PC-9 (cell line): ENCODE measurements at places on chromosomes 3 and 15. TPM values are rescaled to one million over a fixed set of nuclear protein-coding genes. Genes with fewer than 3 reads are reported as not detected.

DZIP1L gene
- total RNA-seq: 2.3 and 6.1 TPM in 2 replicates

AGBL1 gene
- total RNA-seq: not detected in 2 replicates

MKRN3 gene
- total RNA-seq: 26.1 and 28.0 TPM in 2 replicates

DNA sequence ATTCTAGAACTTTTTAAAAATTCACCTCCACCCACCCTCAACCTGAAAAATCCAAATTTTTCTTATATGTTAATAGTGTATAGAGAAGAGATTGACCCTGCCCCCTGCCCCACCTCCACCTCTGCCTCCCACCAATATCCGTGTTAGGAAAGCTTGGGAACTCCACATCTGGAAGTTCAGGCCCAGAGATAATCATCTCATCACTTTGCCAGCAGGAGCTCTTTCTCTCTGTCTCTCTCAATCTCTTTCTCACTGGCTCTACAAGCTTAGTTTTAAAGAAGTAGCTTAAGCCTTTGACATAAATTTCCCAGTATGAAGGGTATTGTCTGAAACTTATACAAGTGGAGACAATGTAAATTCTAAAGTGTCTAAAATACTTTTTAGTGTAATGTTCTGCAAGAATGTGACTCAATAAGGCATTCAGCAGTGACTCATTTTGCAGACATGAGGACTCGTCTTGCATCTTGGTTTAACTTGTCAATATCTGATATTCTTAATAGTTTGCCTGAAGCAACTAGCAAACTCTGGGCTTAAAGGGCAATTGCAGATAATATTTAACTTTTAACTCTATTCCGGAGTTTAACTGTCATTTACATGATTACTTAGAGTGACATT is 299.8 kb upstream of the EPHA3 start:
- no peak for DNase-seq

- no peak for DNase-seq
Measured at GRCh38 chr3:124765197-124765840, 35.1 kb downstream of the UMPS start.

DNA sequence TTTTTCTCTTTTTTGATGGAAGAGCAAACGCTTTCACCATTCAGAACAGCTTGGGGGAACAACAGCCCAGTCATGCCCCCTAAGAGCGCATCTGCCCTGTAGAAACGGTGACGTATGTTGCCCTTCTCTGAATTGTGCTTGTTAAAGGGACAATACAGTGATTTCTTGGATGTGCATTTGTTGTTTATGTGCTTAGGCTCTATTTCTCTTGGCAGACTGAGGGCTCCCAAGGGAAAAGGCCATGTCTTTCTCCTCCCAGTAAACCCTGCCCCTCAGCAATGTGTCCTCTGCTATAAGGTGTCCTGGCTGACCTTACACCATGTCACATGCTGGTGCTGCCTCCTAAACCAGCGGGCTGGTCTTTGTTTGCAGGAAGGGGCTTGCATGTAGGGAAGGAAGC is 346.1 kb downstream of the EPHB1 start:
- no peak for DNase-seq

GRCh38 chr3:31189971-31190370 is 295.5 kb upstream of the GADL1 start:
- DNase-seq: no peak

DNA sequence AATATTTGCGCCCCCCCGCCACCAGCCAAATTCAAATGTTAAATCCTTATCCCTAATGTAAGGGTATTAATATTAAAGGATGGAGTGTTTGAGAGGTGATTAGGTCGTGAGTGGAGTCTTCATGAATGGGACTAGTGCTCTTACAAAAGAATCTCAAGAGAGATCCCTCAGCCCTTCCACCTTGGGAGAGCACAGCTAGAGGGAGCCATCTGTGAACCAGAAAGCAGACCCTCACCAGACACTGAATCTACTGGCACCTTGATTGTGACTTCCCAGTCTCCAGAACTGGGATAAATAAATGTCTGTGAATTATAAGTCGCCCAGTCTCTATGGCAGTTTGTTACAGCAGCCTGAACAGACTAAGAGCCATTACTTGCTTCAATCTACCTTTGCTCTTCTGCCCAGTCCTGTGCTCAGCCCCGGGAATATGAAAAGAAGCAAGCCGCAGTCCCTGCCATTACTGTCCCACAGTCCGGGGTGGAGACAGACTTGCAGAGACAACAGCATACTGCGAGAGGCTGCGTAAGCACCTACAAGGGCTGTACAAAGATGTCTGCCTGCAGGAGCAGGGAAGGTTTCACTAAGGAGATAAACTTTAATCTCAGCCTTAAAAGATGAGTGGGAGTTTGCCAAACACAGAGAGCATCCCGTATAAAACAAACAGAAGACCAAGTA is 110.7 kb upstream of the TMCO5A start:
- DNase-seq: no peak

GRCh38 chr15:73632670-73633058 is 525 bp downstream of the NPTN start:
- DNase-seq: no peak

DNA sequence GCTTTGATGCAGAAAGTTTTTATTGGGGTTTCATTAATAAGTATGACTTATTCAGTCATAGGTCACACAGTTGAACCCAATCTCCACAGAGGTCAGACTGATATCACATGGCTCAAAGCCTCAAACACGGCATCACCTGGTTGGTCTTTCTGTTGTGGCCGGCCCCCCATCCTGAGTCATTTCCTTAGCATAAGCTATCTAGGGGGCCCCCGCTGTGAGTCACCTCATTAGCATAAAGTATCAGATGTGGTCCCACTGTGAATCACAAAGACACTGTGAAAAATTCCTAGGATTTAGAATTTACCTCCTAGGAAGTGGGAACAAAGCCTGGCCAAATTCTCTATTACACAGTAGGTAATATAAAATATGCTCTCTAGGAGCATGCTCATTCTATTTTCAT is 502.2 kb downstream of the PYDC2 start:
- no peak for DNase-seq

DNA sequence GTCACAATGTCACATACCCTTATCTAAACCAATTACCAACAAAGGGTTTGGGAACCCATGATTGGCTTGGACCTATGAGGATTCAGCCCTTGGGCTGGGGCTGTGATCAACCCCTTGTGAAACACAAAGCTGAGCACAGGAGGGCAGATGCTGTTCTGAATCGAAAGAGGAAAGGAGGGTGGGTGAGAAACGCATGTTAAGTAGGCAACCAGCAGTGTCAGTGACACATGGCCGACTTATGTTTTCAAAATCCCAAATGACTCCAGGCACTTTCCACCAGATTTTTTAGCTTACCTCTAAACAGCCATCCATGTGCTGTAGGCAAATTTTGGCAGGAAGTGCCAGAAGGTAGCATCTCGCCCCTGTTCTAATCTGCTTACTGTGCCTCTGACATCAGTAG is 34.1 kb upstream of the KLHL25 start:
- DNase-seq: no peak

- no peak for DNase-seq
Measured at GRCh38 chr3:188036375-188037194, 117.4 kb upstream of the LPP start.

- DNase-seq: no peak
Measured at GRCh38 chr3:195757438-195757770, 36.6 kb downstream of the MUC20 start.
